ENCODE measurements at places on chromosomes 2 and 18.

- no peak for DNase-seq
Observed at GRCh38 chr2:68465081-68465916, 1.8 kb downstream of the FBXO48 start.

- no peak for DNase-seq
Observed at GRCh38 chr18:23900994-23901393, 113.6 kb upstream of the TTC39C start.

DNA sequence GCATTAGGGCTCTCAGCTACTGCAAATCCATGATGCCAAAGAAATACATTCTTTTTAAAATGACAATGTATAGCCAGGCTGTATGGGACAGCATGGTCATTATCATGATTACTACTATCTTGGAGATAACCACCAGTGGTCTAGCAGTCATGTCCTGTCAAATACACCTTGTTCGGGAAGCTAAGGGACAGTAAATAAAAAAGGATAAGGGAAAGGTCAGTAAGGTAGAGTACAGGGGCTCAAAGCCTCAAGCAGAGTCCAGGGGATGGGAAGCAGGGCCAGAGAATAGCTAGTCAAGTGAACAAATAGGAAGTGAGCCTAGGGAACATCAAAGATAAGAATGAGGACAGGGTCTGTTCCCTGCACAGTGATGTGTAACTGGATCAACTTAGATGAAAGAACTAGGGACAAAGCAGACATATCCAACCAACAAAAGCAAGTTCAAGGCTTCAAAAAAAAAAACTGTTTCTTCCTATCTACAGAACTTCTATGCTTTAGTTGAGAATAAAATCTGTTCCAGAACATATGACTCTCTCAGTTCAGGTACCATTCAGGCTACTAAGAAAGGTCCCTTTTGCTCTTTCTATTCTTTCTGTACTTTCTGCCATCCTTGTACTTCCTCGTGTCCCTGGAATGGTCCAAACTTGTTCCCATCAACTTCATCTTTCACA lies 62.9 kb upstream of the EHBP1 start:
- no peak for DNase-seq

- DNase-seq: no peak
Observed at GRCh38 chr2:173101687-173102086, 26.0 kb downstream of the MAP3K20 start.

DNA sequence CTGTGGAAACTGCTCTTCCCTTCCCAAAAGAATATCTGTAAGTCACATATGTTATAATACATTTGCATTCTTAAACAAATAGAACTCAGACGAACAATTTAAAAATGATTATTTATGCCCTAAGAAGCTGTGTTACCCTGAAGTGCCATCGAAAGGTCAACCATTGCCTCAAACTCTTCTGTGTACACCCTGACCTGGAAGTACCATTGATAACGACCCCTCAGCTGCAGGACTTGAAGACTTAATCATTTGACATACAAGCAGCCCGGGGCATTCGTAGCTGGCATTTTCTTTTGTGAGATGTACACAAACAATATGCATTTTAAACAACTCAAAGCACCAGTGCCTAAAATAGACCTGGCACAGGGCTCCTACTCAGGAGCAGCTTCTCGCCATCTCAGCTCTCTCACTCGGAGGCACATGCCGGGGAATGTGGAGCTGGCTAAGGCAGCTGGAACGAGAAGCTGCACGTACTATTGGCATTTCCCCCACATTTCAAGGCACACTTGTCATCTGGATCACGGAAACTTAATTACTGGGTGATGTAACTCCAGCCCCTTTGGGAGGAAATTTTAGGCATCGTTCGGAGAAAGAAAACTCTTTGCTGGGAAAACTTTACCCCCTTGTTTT lies 170.0 kb upstream of the GALNT5 start:
- DNase-seq: no peak

DNA sequence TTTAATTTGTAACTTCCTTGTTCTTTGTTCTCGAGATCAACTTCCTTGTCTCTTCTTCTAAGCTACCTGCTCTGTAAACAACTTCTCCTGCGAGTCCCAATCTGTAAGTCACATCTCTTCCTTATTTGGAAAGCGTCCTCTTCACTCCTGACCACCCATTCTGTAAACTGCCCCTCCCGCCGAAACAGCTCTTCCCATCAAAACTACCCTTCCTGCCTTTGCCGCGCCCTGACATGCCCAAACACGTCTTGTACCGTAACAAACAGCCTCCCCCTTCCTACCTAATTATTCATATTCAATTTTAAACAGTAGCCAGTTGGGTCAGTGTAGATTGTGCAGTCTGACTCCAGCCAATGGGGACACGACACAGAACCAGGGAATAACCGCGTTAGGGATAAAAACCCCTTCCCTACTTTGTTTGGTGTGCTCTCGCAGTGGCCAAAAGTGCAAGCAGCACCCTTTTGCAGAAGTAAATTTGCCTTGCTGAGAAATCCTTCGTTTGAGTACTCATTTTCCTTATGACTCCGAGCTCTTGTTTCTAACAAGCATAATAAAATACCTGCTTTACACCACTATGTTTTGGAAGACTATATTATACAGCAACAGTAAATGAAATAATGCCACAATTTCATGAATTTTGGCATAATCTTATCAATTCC lies 39.8 kb downstream of the PIAS2 start:
- DNase-seq: peak; percentile 33

GRCh38 chr2:230658877-230659652 lies 53.6 kb upstream of the CAB39 start:
- peak; percentile 99 for DNase-seq

DNA sequence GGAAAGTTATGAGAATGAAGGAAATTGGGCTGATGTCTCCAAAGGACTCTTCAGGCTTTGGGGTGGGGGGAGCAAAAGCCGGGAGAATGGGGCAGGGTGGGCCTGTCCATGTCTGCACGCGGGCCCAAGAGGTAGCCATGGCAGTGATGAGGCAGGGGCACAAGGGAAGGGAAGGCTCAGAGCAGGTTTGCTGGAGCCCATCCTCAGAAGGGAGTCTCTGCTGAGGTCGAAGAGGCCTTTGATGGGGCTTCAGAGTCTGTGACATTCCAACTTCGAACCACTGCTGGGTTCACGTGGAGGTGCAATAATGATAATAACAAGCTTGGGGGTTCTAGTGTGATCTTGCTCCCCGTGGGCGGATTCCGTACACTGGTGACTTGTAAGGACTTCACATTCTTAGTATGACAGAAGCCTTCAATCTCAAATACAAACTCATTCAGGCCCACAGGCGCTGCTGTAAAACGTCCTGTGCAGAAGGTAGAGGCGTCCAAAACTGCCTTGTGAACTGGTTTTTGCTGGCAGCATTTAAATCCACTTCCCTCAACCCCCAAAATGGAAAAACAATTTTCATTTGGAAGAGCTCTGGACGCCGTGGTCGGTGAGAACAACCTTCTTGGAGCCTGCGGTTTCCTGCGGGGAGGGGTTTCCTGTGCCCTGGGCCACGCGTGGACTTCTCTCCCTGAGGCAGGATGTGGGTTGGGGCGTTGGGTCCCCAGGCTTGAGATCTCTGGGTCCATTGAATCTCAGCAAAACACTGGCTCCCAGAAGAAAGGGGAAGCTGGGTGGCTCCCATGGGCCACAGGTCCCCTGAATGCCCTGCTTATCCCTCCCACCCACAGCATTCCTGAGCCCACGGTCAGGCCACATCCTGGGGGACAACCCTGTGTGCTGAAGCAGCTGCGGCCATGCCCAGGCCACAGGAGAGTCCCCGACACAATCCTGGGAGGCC lies 151.0 kb downstream of the TPO start:
- no peak for DNase-seq
